ENCODE measurements at places on chromosomes 3 and 15.

DNA sequence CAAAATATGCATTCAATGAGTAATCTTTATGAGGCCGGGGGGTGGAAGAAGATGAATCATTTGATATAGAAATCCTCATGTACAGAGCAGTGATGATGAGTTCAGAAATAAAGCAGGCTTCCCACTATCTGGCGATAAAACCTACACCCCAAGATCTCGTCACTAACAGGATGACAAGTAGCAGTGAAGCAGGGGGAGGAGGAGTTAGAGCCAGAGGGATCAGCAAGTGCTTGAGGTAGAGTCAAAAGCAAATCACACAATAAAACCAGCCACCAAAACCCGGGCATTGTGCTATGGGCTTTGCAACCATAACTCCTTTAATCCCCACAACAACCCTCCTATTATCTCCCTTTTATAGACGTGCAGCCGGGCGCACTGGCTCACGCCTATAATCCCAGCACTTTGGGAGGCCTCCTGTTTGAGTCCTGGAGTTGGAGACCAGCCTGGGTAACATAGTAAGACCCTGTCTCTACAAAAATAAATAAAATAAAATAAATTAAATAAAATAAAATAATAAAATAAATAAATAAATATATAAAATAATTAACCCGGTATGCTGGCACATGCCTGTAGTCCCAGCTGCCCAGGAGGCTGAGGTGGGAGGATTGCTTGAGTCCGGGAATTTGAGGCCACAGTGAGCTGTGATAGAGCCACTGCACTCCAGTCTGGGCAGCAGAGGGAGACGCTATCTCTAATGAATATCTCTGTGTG lies 53.0 kb downstream of the STARD5 start:
- DNase-seq = peak; percentile 43

- DNase-seq = peak; percentile 87
Observed at GRCh38 chr3:87088993-87089841, 98.3 kb upstream of the VGLL3 start.

GRCh38 chr15:27067175-27067574 lies 96.2 kb downstream of the GABRG3 start:
- no peak for DNase-seq

- no peak for DNase-seq
Observed at GRCh38 chr3:133662278-133662651, 524 bp upstream of the TOPBP1 start.

- DNase-seq = no peak
Observed at GRCh38 chr15:69046781-69047180, 32.3 kb downstream of the NOX5 start.

DNA sequence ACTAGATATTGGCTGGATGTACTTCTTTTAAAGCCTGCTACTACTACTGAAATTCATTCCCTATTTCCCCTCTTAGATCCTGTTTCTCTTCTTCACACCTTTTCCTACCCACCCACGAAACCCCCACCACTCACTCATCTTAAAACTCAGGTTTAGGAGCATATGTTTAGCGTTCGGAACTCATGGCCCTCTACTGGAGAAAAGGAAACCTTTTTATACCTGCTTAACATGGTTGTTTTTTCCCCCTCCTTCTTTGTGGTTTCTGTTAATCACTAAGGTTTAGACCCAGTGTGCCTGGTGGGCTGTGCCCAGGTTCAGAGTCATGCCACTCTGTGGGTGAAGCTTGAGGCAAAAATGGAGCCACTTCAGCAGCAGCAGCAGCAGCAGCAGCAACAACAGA lies 2.6 kb downstream of the ARID3B start:
- no peak for DNase-seq

DNA sequence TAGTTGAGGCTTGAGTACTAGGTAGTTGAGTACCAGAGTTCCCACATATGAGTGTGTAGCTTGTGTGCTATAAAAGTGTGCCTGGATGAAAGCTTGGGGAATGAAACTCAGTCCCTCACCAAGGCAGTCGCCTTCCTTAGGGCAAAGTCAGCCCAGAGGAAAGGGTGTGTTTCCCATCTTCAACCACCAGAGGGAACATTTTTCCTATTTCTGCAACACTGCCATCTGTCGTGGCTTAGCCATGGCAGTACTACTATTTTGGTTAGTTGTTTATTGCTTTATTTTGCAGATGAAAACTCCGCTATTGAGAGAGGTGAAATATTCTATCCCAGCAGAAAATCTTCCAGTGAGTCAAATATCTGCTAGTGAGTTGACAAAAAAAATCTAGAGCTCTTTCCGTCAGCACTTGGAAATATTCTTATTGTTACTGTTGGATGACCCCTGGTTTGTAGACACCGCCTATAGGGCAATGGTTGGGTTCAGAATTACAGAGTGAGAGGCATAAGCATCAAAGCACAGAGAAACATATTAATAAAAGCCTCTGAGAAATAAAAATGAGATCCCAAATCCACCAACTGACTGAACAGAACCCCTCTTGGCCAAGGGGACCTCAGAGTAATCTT lies 239.9 kb downstream of the CPNE4 start:
- peak; percentile 30 for DNase-seq

GRCh38 chr3:134775831-134776230 lies 19.2 kb upstream of the EPHB1 start:
- DNase-seq = no peak

GRCh38 chr3:89332793-89333192 lies 225.4 kb downstream of the EPHA3 start:
- no peak for DNase-seq

DNA sequence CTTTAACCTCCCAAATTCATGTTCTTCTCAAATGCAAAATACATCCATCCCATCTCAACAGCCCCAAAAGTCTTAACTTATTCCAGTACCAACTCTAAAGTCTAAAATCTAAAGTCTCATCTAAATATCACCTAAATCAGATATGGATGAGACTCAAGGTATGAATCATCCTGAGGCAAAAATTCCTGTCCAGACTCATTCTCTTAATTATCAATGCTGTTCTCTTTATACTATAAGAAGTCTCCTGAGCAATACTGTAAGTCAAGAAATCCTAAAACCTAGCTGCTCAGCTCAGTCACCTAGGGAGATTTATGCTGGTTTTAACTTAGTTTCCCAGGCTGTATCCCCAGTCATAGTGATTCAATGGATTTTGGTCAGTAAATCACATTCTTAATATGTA lies 11.1 kb downstream of the RAD18 start:
- no peak for DNase-seq

DNA sequence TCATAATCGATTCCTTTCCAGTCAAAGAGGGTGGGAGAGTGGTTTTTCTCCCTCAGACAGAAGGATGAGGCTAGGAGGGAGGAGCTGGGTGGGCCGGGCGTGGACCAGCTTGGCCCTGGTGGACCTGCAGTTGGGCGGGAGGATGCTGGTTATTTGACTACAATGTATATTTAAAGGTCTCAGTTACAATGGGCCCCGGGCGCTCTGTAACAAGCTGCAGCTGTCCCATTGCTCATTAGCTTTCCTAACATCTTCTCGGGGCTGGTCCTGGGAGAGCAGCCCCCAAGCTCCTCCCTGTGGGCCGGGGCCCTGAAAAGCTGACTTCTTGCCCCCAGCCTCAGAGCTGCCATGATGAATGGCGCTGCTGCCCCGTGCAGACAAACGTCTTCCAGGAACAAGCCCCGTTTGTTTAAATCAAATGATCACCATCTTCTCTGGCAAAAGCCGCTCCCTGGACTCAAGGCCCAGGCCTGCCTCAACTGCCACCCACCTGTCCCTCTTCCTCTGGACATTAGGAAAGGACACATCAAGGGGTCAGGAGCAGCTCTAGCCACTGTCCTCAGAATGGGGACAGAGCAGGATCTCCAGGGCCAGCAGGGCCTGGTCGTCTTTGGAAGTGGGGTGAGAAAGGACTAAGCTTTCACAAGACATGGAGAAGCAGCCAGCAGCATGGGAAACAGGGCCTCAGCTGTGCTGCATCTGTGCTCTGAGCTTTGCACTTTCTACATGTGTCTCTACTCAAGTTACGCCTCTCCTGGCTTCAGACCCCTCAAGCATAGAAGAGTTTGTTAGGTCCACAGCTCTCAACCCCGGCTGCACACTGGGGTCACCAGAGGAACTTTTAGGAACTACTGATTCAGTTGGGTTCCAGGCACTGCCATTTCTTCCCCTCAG lies 38.6 kb downstream of the MAGEF1 start:
- DNase-seq = no peak

DNA sequence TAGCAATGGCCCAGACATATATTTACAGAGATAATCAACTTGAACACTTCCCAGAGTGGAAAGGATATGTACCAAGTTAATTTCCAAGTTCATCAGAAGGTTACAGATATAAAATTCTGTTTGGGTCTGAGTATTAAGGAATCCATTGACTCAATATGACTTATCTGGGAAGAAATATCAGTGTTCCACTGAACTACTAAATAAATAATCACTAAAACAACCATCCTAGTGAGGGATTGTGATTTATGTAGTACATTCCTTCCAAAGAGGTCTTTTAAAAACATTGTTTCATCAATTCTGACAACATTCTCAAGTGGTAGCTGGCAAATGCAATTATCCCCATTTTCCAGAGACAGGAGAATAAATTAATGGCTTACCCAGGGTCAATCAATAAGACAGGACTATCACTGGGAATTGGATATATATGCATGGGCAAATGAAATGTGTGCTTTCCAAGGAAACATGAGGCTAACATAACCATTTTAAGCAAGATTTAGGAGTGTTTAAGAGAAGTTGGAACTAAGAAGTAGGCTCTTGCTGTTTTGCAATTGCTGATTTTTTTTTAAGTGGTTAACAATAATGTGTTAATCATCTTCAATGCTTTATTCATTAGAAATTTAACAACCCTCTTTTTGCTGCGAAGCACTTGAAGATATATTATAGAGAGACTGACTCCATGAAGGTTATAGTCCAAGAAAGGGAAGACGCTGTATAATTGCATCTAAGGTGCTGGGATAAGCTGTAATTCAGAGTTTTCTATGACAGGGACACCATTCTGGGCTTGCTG lies 37.9 kb downstream of the SLC9A9 start:
- no peak for DNase-seq

GRCh38 chr3:15063238-15063637 lies 1.9 kb downstream of the MRPS25 start:
- no peak for DNase-seq

GRCh38 chr3:127388427-127388826 lies 100.6 kb upstream of the PRR20G start:
- no peak for DNase-seq

GRCh38 chr15:61084944-61085367 lies 144.1 kb downstream of the RORA start:
- DNase-seq = no peak

GRCh38 chr3:173599673-173600072 lies 202.1 kb downstream of the NLGN1 start:
- no peak for DNase-seq

GRCh38 chr3:129429602-129430001 lies 1.2 kb upstream of the EFCAB12 start:
- no peak for DNase-seq

GRCh38 chr15:98794211-98794610 lies 145.9 kb downstream of the IGF1R start:
- DNase-seq = no peak

DNA sequence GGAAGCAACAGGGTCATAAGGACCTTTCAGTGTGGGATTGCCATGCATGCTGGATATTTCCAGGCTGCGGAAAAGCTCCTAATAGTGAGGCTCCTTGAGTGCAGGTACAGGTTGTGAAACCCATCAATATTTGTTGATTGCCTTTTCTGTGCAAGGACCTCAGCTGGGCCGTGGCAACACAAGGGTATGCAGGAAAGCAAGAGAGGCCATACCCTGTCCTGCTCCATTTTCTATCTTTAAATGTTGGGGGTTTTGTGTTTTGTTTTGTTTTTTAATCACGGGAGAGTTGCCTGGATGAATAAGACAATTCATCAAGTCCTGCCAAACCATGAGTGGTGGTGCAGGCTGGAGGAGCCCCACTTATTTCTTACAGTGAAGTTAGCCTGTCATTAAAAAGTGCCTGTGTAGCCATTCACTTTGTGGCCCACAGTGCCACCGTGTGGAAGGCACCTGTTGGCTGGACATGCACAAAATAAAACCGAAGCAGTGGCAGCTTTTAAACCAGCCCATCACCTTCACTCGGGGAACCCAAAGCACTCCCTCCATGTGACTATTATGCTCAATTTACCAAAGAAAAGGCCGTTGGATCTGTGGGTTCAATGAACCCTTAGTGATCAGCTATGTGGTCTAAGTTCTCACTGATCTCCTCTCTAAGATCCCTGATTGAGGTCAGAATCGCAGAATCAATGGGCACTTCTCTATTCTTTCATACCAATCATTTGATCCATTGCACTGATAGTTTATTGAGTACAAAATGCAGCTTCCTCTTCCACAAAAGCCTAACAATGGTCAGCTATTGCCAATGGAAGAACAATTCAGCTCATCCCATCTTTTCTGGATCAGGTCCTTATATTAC lies 42.2 kb downstream of the CLDN18 start:
- no peak for DNase-seq

DNA sequence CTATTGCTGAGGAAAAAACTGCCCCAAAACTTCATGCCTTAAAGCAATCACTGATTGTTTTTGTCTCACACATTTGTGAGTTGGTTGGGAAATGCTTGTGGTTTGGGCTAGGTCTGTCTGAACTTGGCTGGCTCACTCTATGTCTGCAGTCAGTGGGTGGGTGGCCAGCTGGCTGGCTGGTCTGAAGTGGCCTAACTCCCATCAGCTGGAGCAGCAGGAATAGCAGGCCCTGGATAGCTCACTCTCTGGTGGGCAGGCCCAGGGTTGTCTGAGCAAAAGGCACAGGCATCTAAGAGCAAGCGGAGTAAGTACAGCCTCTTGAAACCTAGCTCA lies 37.7 kb upstream of the PRR20G start:
- no peak for DNase-seq

GRCh38 chr15:51086409-51086808 lies 8.3 kb downstream of the TNFAIP8L3 start:
- no peak for DNase-seq

GRCh38 chr3:167032267-167032876 lies 347.7 kb downstream of the ZBBX start:
- peak; percentile 27 for DNase-seq

DNA sequence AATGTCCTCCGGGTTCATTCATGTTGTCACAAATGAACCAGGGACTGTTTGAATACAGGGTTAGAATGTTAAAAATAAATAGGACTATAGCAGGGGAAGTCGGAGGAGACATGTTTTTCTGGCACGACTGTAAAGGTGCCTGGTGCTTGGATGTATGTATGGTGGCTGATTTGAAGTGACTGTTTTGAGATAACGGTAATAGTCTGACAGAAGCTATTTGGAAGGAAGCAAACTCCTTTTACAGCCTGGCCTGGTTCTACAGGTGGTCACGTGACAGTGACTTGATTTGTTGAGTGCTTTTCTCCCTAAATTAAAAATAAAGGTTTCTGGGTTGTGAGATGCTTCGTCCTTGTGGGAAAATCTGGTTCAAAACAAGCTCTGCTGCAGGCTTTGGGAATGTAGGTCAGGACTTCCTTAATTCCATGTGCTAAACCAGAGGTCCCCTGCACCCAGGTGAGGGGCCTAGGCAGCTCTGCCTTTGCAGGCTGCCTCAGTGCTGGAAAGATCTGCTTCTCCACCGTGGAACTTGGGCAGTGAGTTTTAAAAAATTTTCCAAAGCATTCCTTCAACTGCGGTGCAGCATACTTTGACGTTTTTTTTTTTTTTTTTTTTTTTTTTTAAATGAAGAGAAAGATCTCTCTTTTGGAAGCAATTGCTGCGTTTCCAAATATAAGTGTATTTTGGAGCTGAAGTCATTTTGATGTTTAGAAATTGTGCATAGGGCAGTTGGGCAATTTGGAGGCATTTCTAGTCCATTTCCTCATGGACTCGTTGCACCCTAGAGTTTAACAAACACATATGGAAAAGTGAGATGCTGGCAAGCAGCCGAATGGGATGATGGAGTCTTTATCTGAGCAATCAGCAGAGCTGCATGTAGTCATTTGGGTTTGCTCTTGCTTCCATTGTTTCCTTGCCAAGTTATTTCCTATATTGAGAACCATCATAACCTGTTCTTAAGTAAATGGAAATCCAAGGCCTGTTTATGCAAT lies 30.9 kb downstream of the ITPR1 start:
- no peak for DNase-seq

All from HS-27A (cell line).